ENCODE measurements at places on chromosomes 1 and 21.

- no peak for DNase-seq
Observed at GRCh38 chr21:38716942-38717341, 88.8 kb upstream of the ETS2 start.

DNA sequence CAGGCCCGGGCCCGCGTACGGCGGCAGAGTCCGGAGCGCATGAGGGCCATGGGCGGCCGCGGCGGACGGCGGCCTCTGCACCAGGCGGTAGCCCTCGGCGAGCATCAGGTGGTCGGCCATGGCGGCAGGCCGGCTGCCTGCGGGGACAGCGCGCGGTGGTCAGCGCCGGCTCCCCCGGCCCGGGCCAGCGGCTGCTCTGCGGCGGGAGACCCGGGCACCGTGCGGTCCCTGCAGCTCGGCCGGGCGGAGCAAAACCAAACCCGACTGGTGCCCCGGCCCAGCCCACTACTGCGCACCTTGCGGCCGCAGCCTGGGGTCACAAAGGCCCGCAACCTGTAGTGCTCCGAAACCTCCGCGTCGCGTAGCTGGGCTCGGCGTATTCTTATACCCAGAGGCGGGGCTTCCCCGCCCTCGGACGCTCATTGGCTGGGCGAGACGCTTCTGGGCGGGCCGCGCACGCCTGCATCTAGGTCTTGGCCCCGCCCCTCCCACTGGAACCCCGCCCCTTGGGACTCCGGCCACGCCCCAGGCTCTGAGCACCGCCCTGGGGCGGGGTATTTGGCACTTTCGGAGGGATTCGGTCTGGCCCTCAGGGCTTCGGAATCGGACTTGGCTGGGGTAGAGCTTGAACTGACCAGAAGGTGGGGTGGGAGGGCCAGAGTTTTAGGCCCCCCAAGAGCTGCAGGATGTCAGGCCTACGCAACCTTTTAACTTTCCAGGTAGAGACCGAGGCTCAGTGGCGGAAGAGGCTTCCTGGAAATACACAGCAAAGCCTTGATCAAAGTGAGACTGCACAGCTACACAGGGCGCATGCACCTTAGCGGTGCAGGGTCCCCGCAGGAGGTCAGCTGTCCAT is at the start of gene CITED4:
CITED4 (minus strand) TSS at position 356 of the 856 bp plus-strand sequence; CDS start at position 120, 236 bp downstream.
- DNase-seq = peak; percentile 95

GRCh38 chr1:59619557-59619956 is 195.2 kb upstream of the HOOK1 start:
- no peak for DNase-seq

DNA sequence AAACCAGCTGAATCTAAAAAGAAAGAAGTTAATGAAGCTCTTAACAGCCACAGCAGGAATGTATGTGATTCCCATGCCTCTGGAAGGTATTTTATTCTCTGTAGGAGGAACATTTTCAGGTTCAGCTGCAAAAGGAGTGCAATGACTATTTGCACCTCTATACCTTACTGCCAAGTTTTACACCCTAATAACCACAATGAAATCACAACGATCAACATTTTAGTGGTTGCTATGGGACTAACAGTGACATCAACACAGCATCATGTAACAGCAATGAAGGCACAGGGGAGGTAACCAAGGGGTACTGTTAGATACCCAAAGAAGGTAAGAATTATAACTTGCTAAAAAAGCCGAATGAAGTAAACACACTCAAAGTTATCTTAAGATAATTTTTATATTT is 116.3 kb upstream of the HP1BP3 start:
- DNase-seq = no peak

DNA sequence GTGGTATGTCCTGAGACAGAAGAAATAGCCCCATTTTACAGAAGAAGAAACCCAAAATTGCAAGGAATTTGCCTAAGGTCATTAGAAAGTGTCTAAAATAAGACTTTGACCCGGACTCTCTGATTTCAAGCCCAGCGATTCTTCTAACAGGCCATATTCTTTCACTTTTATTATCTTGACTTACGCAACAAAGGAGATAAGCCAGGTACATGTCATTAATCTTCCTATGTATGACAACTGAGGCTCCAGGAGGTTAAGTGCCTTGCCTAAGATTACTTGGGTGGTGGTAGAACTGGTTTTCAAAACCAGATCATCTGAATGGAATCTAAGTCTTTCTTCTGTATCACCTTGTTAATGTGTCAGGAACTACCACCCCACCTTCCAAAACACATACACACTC is 124.3 kb downstream of the PBX1 start:
- no peak for DNase-seq

DNA sequence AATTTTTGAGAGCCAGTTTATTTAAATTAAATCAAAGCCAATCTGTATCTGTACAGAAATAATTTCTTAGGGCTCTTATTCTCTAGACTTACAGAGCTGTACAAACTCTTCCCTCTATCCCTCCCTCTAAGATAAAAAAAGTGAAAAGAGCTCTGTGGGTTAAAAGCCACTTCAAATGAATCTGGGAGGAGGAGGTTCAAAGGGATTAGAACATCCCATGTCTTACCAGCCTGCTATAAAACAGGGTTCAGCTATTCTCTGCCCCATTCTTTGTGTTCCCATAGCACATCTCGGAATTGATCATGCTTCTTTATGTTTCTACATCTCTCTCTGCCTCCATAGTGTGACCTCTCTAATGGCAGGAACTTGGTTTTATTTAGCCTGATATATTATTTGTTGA is 19.4 kb downstream of the KIAA0319L start:
- no peak for DNase-seq

DNA sequence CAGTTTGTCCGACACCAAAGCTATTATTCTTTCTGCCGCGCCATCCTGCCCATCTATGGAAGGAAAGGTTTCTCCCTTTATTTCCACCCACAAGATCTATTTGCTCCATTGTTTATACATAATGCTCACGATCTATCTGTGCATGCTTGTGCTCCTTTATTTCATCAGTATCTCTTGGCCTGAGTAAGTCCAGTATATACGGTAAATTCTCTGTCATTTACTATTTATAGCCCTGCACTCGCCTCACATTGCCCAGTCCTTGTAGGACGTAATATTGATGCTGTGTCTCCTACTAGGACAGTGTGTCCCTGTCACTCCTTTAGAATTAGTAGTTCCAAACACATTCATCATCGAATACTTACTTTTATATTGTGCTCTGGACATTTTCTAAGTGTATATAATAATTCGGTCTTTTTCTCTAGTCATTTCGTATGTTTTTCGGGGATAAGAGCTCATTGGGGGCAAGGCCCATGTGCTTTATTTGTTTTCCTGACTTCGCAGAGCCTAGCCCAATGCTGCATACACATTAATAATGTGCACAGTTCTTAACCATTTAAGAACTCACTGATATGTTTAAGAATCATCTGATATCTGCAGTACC is 3.1 kb upstream of the NID1 start:
- no peak for DNase-seq

- no peak for DNase-seq
Observed at GRCh38 chr21:33783187-33783979, 132.2 kb downstream of the ATP5PO start.

DNA sequence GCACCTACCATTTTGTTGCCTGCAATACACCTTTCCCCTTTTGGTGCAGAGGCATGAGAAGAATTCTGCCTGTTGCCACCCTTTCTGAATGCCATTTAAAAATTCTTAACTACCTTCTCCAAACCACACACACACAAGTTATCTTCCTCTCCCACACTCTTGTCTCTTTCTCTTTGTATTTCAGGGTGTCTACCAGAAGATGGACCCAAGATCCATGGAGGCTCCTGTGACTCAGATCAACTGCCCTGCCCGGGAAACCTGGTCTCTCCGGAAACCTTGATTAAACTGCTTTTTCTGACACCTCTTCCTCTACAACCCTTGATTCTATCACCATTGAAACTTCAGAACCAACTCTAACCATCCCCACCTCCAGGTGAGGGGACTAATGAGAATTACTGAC is 2.4 kb upstream of the TARS2 start:
- no peak for DNase-seq

DNA sequence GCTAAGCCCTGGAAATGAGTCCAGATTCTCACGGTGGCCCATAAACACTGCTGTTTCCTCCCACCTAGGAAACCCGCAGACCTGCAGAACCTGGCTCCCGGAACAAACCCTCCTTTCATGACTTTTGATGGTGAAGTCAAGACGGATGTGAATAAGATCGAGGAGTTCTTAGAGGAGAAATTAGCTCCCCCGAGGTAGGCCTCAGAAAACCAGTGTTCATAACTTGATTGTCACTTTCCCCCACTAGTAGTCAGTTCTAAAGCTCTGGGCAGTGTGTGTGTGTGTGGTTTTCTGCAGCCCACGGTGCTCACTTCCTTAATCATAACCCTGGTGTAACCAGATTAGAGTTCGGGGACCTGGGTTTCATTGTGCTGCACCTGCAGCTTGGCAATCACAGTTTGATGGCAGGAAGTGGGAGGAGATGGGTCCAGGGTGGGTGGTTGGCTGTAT is 39.1 kb downstream of the CLIC6 start:
- DNase-seq = no peak

GRCh38 chr1:53500204-53501064 is 41.2 kb downstream of the DMRTB1 start:
- no peak for DNase-seq

DNA sequence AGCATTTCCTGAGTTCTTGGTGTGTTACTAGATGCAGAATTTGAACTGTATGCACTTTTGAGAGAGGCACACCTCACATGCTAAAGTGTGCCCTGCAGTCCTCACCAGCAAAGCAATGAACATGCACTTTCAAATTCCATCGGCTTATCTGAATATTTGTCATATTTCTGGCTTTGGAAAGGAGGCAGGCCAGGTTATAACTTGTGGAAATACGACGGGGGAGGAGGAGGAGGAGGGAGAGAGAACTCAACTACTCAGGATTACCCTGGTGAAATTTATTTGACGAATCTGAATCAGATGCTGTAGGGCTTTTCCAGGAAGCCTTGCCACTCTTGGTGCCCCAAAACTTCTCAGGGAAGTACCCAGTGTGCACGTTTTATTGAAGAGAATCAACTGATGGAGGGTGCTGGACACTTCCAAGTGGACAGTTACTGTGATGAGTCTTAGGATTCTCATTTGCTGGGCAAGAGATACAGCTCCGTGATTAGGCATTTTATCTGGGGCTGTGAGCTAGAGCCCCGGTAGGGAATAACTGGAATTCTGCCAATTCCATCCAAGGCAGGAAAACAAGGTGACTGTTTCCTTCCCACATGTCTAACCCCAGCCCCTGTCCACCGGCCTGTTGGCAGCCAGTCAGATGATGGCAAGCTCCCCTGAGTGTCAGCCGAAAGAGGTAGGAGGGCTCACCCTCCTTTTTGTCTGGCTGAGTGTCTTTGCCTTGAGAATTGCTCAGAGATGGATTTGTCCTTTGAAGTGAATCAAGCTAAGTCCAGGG is 3.8 kb downstream of the PDPN start:
- DNase-seq = no peak

- DNase-seq = no peak
Observed at GRCh38 chr1:170076199-170076598, 1.7 kb upstream of the KIFAP3 start.

- no peak for DNase-seq
Observed at GRCh38 chr21:24046829-24047443, 1560.3 kb downstream of the MRPL39 start.

- DNase-seq = no peak
Observed at GRCh38 chr1:40381268-40382107, 8.0 kb downstream of the SMAP2 start.

DNA sequence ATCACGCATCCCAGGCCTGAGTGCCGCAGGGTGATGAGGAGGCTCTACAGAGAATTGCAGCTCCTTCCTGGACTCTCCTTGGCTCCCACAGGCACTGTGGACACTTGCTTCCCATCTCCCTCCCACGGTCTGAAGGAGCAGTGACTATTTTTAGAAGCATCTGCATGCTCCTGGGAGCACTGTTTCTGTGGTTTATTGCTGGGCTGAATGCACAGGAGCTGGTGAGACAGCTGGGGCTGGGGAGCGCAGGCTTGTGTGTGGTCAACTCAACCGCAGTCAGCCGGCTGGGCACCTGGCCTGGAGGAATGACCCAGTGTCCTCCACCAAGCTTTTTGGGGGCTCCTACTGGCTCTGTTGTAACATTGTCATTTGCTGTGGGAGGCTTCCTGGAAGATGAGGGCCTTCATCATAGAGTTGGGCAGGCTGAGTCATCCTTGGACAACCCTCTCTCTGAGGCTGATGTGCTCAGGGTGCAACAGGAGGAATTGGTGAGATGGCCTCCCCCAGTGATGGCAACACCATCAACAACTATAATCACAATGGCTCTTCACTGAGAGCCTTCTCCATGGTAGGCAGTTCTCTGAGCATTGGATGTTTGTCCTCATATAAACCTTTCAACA is 1.7 kb downstream of the NFASC start:
- no peak for DNase-seq

All from stimulated activated CD4-positive, alpha-beta T cell treated with anti-CD3 and anti-CD28 coated beads, TNF-alpha, amount 100 ng/mL, for 1 hour (primary cell).